A549 treated with AZD2906 at 1 μM for 4 hours (cell line): ENCODE measurements at places on chromosomes 1 and 21. TPM values are rescaled to one million over a fixed set of nuclear protein-coding genes. Genes with fewer than 3 reads are reported as not detected.

Gene HSD3B2
- not detected in 5 replicates for total RNA-seq

Gene LIN28A
- total RNA-seq, result 0.02 TPM in 1 of 5 replicates, not detected in the others

Gene SLC35F3
- 3.9 to 5.3 TPM (median 5.1 TPM) in 5 replicates for total RNA-seq

Gene OR2G6
- not detected in 5 replicates for total RNA-seq

Gene STPG1
- 5.1 to 6.4 TPM (median 6.0 TPM) in 5 replicates for total RNA-seq

Gene RAP1GAP
- 8.3 to 10.5 TPM (median 9.7 TPM) in 5 replicates for total RNA-seq

Gene LORICRIN
- 0.06 TPM in 1 of 5 replicates, not detected in the others for total RNA-seq

Gene ACTL8
- 1.4 to 1.8 TPM (median 1.7 TPM) in 5 replicates for total RNA-seq

Gene TMCC2
- 1.4 to 1.8 TPM (median 1.6 TPM) in 5 replicates for total RNA-seq

Gene LCE3B
- not detected in 5 replicates for total RNA-seq

Gene MYOG
- total RNA-seq, result not detected in 5 replicates

Gene TRIM58
- total RNA-seq, result not detected in 5 replicates

Gene LY9
- total RNA-seq, result 0.12 to 0.23 TPM (median 0.15 TPM) in 5 replicates

Gene NRIP1
- 7.1 to 14.4 TPM (median 11.1 TPM) in 5 replicates for total RNA-seq

Gene FAM72D
- total RNA-seq, result 4.5 to 6.4 TPM (median 5.5 TPM) in 5 replicates

Gene CLDN8
- total RNA-seq, result not detected in 5 replicates

Gene PLA2G5
- total RNA-seq, result not detected in 5 replicates

Gene NR5A2
- 2.6 to 4.4 TPM (median 3.2 TPM) in 5 replicates for total RNA-seq

Gene IVL
- 0.06 to 0.18 TPM (median 0.11 TPM) in 4 of 5 replicates, not detected in the other for total RNA-seq

Gene RUNX1
- 7.8 to 9.4 TPM (median 8.9 TPM) in 5 replicates for total RNA-seq

Gene OBSCN
- 2.9 to 6.1 TPM (median 4.1 TPM) in 5 replicates for total RNA-seq

Gene ABCG1
- 2.6 to 3.0 TPM (median 2.7 TPM) in 5 replicates for total RNA-seq

Gene LCE1D
- total RNA-seq, result not detected in 5 replicates

Gene ZBED6
- 1.6 to 4.0 TPM (median 2.8 TPM) in 5 replicates for total RNA-seq

Gene CYP4A22
- not detected in 5 replicates for total RNA-seq

Gene B3GALNT2
- total RNA-seq, result 14.4 to 20.9 TPM (median 17.3 TPM) in 5 replicates

Gene ADGRB2
- 4.0 to 5.1 TPM (median 4.6 TPM) in 5 replicates for total RNA-seq

Gene PCAT6
- total RNA-seq, result 2.6 to 4.4 TPM (median 3.5 TPM) in 5 replicates

Gene TRIM17
- not detected in 5 replicates for total RNA-seq

Gene CACYBP
- total RNA-seq, result 147 to 203 TPM (median 154 TPM) in 5 replicates

Gene OR2T2
- total RNA-seq, result not detected in 5 replicates

Gene ITLN1
- total RNA-seq, result not detected in 5 replicates

Gene GADD45A
- 70.6 to 94.8 TPM (median 84.8 TPM) in 5 replicates for total RNA-seq

Gene GNAT2
- total RNA-seq, result 0.07 to 0.10 TPM in 2 of 5 replicates, not detected in the others

Gene TP73
- 0.72 to 0.90 TPM (median 0.78 TPM) in 5 replicates for total RNA-seq

Gene SYNC
- 11.4 to 17.1 TPM (median 13.8 TPM) in 5 replicates for total RNA-seq
